Spinal cord (tissue), 10 donors: ENCODE measurements at places on chromosomes 2 and 18.

- no peak for DNase-seq
Measured at GRCh38 chr18:62777814-62778213, 62.5 kb downstream of the PHLPP1 start.

GRCh38 chr2:133434959-133435668 is 133.1 kb downstream of the NCKAP5 start:
- DNase-seq = no peak

DNA sequence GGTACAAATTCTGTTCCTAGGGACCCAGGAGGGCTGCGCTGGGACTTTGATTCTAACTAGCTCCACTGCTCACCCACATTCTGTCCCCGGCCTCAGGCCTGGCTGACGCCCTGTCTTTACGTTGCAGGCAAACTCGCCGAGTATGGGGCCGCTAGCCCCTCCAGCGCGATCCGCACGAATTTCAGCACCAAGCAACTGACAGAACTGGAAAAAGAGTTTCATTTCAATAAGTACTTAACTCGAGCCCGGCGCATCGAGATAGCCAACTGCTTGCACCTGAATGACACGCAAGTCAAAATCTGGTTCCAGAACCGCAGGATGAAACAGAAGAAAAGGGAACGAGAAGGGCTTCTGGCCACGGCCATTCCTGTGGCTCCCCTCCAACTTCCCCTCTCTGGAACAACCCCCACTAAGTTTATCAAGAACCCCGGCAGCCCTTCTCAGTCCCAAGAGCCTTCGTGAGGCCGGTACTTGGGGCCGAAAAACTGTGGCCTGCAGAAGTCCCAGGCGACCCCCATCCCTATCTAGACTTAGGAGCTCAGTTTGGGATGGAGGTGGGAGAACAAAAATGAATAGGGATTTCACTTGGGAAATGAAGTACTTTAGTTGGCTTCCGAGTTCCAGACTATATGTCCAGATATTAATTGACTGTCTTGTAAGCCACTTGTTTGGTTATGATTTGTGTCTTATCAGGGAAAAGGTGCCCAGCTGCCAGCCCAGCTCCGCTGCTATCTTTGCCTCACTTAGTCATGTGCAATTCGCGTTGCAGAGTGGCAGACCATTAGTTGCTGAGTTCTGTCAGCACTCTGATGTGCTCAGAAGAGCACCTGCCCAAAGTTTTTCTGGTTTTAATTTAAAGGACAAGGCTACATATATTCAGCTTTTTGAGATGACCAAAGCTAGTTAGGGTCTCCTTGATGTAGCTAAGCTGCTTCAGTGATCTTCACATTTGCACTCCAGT is 1.5 kb downstream of the HOXD1 start:
- no peak for DNase-seq

DNA sequence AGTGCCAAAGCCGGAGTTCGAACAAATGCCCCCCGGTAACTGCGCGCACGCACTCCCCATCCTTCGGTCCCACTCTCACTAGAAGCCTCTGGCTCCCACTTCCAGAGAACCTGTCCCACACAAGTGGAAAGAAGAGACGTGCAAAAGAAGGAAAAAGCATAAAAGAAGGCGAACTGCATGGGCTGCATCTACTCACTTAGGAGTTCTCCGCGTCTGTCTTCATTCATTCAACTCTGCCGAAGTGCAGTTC is 312 bp downstream of the NR4A2 start:
- DNase-seq = no peak

GRCh38 chr18:49898421-49898820 is 85.1 kb upstream of the ACAA2 start:
- peak; percentile 81 for DNase-seq
